ENCODE measurements at places on chromosomes 5 and 9.

GRCh38 chr5:72537166-72537565, 30.0 kb upstream of the ZNF366 start:
- DNase-seq, result no peak

DNA sequence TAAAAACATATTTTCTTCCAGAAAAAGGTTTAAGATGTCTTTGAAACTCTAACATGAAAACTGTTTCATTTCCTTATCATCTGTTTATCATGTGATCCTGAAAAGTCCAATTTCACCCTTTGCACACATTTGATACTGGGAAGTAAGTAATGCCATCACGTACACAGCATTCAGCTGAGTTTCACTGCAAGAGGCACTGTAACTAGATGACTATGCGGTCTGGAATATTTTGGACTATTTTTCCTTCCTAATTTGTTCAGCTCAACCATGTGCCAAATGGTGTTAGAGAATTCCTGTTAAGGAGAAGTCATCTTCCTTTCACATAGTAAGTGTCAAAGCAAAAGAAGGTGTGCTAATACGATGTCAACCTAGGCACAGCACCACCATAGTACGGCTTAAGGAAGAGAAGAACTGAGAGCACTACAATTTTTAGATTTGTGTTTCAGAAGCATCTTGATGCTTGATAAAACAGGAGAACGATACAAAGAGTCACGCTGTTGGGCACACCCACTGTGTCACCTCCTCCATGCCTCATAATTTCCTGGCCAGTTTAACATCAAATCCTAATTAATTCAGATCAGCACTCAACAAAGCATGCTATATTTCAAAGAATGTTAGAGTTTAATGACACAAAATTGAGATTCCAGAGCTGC, 77.5 kb downstream of the GNAQ start:
- DNase-seq, result no peak

DNA sequence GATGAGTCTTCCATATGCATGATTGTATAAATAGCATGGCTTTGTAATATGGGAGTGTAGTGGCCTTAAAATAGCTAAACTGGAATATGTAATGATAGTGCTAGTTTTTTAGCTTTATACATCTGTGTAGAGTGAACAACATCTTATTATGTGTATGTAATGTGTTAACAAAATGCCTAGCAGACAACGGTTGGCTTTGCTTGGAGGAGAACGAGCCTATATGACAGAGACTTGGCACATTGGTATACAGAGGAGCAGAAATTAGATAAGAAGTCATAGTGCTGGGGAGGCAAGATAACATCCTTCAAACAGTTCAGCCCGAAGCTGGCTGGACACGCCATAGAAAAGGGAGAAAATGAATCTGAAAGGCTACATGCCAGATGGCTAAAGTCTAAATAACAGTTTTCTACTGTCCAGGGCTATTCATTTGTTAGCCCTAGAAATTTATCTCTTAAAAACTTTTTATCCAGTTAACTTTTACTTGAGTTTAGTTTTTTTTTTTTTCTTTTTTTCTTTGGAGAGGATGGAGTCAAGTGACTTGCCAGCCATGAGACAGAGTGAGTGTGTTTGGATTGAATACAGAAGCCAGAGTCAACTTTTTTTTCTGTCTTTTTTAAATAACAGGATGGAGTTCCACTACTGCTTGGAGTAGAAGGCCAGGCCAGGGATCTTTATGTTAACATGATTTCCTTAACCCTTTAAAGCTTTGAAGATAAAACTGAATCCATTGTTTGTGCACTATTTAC, 214.4 kb upstream of the ACTBL2 start:
- DNase-seq, result no peak

- DNase-seq, result no peak
Observed at GRCh38 chr5:93887678-93888077, 146.3 kb upstream of the POU5F2 start.

GRCh38 chr5:149654231-149654630, 72.9 kb downstream of the ARHGEF37 start:
- DNase-seq, result no peak

DNA sequence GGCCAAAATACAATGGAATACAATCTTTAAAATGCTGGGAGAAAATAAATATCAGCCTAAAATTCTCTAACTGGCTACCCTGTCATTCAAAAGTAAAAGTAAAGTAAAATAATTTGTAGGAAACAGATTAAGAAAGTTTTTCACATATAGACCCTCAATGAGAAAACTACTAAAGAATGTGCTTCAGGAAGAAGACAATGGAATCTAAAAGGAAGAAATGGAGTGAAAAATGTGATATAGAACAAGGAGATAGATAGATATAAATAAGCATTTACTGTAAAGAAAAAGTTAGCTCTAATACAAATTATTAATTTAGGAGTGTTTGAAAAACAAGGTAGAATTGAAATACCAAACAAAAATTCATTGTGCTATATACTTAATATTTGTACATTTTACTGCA, 368.6 kb upstream of the MPDZ start:
- DNase-seq, result no peak

DNA sequence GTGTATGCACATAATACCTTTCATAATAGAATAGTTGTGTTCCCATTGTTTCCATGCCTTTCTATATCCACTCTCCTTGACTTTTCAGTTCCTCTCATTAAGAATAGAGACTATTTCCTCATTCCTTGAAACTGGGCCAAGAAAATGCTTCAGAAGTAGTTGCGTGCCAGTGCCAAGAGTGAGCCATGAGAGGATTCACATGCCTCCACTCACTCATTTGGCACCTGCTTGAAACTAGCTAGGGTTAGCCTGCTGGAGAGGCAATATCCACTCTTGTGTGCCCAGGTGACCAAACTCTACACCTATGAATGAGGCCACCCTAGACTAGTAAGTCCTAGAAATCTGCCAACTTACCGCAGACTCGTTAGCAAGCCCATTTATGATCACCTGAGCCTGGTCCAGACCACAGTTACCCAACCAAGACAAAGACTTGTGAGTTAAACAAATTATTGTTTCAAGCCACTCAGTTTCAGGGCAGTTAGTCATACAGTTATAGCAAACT, 276.3 kb downstream of the EPB41L4A start:
- DNase-seq, result no peak

- no peak for DNase-seq
Observed at GRCh38 chr9:133932181-133932580, 59.9 kb downstream of the VAV2 start.

- no peak for DNase-seq
Observed at GRCh38 chr9:81822301-81822865, 105.8 kb upstream of the SPATA31D4 start.

- DNase-seq, result no peak
Observed at GRCh38 chr9:37955781-37956422, 52.0 kb upstream of the SLC25A51 start.

GRCh38 chr9:107881626-107882300, 392.2 kb upstream of the KLF4 start:
- no peak for DNase-seq

DNA sequence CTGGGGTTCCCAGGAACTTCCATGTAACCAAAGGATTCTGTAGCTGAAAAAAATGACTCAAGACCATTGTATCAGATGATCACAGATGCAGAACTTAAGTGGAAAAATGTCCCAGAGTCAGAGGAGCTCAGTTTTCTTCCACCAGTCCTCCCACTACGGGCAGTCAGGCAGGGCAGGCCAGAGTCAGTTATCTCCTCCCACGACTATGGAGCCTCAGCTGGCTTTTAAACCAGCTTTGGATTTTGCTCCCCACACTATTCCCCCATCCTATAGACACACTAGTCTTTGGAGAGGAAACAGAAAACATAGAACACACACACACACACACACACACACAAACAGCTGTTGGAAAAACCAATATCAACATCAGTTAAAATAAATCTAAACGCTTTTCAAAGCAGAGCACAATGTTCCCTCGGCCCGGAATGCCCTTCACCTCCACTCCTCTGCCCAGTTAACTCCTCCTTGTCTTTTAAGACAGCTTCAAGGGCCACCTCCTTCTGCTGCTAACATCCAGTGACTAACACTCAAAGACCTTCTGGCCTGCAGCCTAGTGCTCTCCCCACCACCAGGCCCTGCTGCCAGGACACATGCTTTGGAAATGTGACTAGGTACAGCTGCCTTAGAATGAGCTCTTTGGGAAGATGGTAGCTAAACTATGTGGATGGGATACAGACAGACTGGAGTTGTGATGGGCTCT, 56.8 kb downstream of the NIPAL4 start:
- no peak for DNase-seq

GRCh38 chr9:36128349-36128748, 8.2 kb upstream of the GLIPR2 start:
- no peak for DNase-seq

DNA sequence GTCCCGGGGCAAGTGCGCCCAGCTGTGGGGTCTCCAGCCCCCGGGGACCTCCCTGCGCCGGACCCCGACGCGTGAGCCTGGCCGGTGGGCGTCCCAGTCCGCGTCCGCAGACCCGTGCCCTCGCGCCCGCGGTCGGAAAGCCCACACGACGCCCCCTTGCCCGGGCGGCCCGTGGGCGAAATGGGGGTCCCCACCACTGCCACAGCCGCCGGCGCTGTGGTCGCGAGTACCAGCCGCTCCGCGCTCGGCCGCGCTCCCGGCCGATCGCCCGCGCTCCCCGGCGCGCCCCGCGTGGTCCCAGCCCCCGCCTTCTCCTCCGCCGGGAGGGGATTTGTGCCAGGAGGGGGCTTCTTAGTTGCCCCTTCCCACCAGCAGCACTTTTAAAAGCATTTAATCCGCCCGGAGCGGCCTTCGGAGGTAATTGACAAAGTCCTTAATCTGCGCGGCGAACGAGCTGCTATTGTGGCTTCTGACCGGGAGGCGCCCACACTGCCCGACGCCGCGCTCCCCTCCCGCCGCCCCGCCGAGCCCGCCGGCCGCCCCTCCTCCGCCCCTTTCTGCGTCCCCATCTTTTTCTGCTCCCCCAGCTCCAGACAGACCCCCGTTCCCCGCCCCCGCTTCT, 469 bp upstream of the FIBCD1 start:
- DNase-seq, result no peak

GRCh38 chr9:101072259-101072658, 43.7 kb downstream of the PLPPR1 start:
- no peak for DNase-seq

DNA sequence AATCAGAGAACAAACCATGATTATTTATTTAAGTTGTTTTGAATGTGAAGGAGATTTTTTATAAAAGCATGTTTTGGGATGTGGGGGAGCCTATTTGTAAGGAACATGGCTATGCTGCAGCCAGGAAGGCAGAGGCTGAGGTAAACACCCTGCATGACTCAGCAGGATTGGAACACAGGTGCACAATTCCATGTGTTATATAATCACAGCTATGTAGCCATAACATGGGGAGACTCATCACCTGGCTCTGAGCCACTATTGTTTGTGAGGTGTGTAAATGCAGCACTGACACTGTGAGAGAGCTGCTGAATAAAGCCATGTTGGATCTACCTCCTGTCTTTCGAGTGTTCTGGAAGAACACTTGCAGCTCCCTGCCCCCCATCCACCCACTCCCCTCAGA, 1009.8 kb downstream of the DNAH5 start:
- DNase-seq, result no peak

DNA sequence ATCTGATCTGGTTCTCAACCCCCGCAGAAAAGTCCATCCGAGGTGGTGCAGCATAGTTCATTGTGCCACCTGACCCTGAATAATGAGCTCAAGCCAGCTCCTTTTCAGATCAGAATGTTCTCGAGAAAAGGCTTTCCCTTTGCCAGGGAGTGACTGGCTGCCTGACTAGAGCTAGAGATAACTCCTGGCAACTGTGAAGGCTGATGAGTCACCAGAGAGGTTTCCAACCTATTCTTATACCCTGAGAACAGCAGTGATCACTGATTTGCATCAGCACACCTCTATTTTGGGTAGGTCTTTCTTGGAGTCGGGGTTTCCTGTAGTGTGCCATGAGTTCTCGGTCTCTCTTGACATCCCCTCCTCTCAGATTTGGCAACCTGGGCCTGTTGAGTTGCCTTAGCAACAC, 127.9 kb downstream of the PIK3R1 start:
- no peak for DNase-seq

- no peak for DNase-seq
Observed at GRCh38 chr5:139038613-139039305, 159.4 kb downstream of the SIL1 start.

- DNase-seq, result no peak
Observed at GRCh38 chr5:111495159-111495558, 17.2 kb downstream of the STARD4 start.

DNA sequence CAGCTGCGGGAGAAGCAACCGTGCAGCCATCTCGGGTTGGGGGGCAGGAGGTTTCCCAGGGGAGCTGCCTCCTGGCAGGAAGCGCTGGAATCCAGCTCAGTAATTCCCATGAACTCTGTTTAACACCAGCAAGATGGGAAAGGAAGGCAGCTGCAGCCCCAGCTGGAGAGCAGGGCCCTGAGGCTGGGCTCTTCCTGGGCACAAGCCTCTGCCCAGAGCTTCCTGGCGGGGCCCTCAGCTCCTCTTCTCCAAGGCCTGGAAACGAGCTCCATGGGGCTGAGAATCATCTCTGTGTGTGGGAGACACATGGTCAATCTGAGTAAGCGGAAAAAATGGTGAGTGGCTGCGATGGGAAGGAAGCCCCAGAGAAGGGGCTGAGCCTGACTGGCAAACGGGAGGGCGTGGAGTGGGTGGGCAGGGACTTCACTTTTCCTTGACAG, 6.3 kb downstream of the MRPL36 start:
- no peak for DNase-seq

GRCh38 chr5:178121391-178122276, 8.3 kb downstream of the N4BP3 start:
- no peak for DNase-seq

GRCh38 chr5:126062398-126063221, 360.6 kb upstream of the GRAMD2B start:
- DNase-seq, result no peak

- DNase-seq, result no peak
Observed at GRCh38 chr5:54904425-54904824, 81.0 kb downstream of the ESM1 start.

DNA sequence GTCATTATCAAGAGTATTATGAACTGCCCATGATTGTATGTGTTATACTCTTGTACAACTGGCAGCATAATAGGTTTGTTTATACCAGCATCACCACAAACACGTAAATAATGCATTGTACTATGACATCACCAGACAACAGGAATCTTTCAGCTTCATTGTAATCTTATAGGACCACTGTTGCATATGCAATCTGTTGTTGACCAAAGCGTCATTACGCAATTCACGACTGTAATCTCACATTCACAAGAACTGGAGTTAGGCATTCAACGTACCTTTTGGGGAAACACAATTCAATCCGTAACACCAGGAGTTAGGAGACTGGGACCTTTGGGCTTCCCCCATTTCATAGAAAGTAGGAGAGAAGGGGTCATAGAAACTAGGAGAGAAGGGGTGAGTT, 20.4 kb upstream of the ARSI start:
- no peak for DNase-seq

GRCh38 chr5:57002959-57003485, 51.1 kb upstream of the MIER3 start:
- no peak for DNase-seq

All from CD4-positive, alpha-beta T cell (primary cell).